Immature natural killer cell (primary cell): ENCODE measurements at places on chromosomes 16 and 17.

DNA sequence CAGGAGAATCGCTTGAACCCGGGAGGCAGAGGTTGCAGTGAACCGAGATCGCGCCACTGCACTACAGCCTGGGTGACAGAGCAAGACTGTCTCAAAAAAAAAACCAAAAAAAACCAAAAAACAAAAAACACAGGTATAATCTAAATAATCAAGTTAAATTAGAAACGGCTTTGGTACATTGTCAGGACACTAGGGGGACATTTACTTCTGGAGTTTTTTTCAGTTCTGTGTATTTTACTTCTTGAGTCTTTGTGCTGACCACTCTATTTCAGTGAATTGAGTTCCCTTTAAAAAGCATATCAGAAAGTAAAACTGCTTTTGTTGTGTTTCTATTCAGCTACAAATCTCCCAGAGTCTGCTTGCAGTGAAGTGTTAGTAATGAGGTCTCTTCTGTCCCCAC lies 36.3 kb downstream of the DHRS7B start:
- DNase-seq: no peak

- no peak for DNase-seq
Measured at GRCh38 chr17:35117984-35118383, 1.7 kb downstream of the RAD51D start.

DNA sequence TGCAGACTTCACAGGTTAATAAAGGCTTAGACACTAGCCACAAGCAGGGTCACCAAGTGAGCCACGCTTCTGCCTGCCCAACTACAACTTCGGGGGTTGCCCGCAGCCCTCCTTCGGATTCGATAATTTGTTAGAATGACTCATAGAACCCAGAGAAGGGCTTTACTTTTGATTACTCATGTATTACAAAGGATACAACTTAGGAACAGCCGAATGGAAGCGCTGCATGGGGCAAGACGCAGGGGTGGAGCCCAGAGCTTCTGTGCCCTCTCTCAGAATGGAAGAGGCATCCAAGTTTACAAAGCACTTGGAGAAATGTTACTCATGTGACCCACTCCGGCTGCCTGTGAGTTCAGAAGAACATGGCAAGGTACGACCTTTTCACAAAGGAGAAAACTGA lies 7.5 kb upstream of the CDH5 start:
- no peak for DNase-seq

DNA sequence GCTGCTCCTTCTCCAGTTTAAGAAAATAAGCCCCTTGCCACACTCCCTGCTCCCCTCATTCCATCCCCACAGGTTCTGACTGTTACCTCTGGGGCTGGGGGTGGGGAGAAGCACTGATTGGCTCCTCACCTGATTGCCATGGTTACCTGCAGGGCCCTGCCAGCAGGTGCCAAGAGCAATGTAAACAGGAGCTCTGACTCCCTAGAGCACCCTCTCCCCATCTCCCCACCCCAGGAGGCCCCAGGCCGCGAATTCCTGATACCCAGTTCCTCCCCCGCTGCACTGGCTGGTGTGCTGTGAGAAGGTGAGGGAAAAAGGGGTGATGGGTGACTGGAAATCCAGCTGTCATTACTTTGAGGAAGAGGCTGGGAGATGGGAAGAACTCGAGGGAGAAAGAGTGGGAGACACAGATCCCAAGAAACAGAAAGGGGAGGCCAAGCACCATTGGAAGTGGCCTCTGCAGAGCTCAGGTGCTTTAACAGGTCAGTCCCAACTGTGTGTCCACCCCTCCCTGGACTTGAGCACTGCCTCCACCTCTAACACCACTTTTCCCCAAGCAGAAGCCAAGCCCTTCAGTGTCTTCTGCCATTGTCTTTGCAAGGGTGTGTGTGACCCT lies 4.5 kb downstream of the PCGF2 start:
- DNase-seq: no peak

GRCh38 chr16:55144651-55145050 lies 179.4 kb upstream of the IRX6 start:
- no peak for DNase-seq

DNA sequence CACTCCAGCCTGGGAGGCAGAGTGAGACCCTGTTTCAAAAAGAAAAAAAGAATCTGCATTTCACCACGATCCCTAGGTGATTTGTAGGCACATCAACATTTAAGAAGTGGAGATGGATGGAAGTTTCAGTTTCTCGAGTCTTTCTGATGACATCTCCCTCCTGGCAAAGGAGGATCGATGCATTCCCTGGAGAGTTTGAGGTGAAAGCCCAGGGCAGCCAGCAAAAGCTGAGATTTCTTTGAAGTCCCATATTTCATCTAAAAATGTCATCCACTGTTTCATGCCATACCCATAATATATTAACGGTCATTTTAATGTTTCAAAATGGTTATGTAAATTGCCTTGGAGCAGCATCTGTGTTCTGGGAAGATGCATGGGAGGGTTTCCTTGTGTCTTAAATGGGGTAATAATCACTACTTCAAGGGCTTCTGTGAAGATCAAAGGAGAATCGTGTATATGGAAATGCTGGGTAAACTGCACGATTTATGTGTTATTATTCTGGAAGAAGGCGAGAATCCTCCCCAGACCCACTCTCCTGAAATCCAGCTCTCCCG lies 63.4 kb downstream of the KATNIP start:
- no peak for DNase-seq
